GM20000 (cell line): ENCODE measurements at places on chromosomes 3 and 15.

DNA sequence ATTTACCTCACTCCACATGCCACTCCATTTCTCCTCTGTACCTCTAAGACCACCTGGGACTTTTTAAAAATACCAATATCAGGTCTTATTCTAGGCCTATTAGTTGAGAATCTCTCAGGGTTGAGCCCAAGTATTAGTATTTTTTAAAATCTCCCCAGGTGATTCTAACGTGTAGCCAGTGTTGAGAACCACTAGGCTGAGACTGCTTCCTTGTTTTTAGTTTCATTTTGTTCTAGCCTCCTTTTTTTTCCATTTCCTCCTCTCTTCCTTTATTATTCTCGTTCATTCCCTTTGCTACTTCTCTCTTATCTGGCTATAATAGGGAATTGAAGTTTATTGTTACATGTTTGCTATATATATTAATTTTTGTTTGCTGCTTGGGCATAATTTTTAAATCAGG lies 217.8 kb upstream of the CD96 start:
- DNase-seq = no peak

DNA sequence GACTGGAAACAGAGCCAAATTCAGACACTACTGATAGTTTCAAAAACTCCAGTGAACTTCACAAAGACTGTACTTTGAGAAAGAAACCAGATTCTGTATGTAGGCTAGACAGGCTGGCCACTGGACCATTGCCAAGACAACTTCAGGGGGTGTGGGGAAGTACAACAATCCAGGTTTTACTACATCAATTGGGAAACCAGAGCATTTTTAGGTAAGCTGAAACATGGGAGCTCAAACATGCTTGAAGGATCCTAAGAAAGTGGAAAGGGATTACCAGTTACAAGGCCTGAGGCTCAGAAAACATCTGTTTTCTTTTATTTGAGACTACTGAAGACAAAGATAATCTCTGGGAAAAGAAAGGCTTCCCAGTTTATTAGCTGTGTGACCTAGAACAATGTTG lies 26.9 kb upstream of the ZNF280D start:
- no peak for DNase-seq

- DNase-seq = no peak
These were observed 64.4 kb downstream of the CCDC54 start for GRCh38 chr3:107441617-107442016.

- no peak for DNase-seq
These were observed 11.2 kb upstream of the P2RY1 start for GRCh38 chr3:152823781-152824180.

DNA sequence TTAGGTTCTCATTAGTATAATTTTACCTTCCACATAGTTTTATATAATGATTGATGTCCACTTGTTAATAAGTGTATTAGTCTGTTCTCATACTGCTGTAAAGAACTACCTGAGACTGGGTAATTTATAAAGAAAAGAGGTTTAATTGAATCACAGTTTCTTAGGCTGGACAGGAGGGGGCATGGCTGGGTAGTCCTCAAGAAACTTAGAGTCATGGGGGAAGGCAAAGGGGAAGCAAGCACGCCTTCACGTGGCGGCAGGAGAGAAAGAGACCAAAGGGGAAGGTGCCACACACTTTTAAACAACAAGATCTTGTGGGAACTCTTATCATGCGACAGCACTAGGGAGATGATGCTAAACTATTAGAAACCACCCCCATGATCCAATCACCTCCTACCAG lies 19.2 kb downstream of the DZIP3 start:
- DNase-seq = no peak
